ENCODE measurements at places on chromosomes 16 and 17.

DNA sequence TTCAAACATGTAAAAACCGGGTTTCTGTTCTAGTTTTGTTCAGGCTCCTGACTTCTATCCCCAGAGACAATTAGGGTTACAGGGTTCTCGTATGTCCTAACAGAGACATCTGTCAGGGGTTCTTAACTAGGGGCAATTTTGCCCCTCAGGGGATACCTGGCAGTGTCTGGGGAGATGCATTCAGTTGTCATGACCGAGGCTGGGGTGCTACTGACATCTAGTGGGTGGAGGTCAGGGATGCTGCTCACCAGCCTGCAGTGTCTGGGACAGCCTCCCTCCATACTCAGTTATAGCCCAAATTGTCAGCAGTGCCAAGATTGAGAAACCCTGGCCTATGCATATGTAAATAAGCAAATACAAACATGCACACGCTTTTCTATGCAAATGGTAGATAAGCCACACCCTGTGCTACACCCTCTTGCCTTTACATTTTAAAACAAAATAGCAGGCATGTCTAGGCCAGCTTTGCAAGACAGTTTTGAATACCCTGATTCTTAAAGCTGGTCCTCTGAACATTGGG, 37.4 kb downstream of the CLEC16A start:
- no peak for DNase-seq

DNA sequence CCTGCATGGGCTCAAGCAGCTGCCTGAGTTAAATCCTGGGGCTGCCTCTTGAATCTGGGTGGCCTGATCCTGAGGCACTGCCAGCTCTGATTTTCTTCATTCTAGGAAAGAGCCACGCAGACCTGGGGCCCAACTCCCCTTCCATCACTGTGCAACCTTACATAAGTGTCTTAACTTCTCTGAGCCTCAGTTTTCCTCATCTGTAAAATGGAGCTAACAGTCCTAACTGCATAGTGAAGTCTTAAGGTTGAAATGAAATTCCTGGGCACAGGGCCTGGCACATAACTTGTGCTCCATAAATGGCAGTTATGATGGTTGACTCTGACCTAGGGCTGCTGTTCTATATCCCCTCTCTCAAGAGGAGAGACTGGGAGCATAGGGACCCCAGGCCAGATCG, 236.6 kb downstream of the GSG1L start:
- DNase-seq = no peak

- no peak for DNase-seq
Measured at GRCh38 chr16:75987323-75987722, 261.0 kb upstream of the CPHXL start.

DNA sequence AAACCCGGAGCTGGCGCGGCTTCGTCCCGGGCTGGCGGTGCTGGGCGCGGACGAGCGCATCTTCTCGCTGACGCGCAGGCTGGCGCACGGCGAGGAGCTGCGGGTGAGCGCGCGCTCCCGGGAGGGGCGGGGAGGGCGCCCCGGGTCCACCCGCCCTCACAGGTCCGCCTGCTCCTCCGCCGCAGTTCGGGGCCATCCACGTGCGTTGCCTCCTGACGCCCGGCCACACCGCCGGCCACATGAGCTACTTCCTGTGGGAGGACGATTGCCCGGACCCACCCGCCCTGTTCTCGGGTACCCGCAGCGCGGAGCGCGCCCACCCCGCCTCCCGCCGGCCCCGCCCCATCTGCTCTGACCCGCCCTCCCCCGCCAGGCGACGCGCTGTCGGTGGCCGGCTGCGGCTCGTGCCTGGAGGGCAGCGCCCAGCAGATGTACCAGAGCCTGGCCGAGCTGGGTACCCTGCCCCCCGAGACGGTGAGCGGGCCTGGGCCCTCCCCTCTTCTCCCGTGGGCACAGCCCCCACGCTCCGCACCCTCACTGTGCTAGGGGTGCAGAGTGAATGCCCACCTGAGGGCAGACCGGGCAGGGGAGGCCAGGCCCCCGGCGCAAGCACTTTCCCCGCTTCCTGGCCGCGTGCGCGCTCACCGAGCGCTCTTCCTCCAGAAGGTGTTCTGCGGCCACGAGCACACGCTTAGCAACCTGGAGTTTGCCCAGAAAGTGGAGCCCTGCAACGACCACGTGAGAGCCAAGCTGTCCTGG, 1.4 kb downstream of the HAGHL start:
- DNase-seq = no peak

DNA sequence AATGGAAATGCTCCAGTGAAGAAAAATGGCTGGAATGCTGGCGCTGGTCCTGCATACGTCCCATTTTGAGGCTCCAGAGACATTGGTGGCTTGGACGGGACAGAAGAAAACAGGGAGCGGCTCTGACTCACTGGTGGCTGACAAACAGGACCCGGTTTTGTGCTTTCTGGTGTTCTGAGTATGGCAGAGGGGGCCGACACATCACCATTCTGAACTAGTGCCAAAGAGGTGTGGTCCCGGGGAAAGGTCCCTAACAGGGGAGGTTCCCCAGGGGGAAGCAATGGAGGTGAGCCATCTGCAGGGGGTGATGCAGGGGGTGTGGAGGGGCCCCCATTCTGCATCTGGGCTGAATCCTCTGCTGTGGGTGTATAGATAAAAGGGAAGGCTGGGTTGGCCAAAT, 8.3 kb downstream of the ANKRD40 start:
- DNase-seq = no peak

- DNase-seq = no peak
Measured at GRCh38 chr17:51355441-51356410, 95.4 kb downstream of the UTP18 start.

All from vagina (tissue), 2 donors.